ENCODE measurements at places on chromosomes 1 and 21. TPM values are rescaled to one million over a fixed set of nuclear protein-coding genes. Genes with fewer than 3 reads are reported as not detected.

MTHFR gene
- 51.7 TPM for total RNA-seq

CLK2 gene
- total RNA-seq: 42.3 TPM

USP24 gene
- total RNA-seq: 30.7 TPM

DCST1 gene
- total RNA-seq: 0.32 TPM

ANKRD65 gene
- total RNA-seq: 2.4 TPM

PRR9 gene
- not detected for total RNA-seq

PLPPR4 gene
- 0.37 TPM for total RNA-seq

KDF1 gene
- total RNA-seq: 11.6 TPM

EDARADD gene
- total RNA-seq: not detected

RGS18 gene
- total RNA-seq: 0.68 TPM

GSTM5 gene
- total RNA-seq: not detected

GPX7 gene
- total RNA-seq: 16.5 TPM

PPIE gene
- total RNA-seq: 33.9 TPM

CFHR2 gene
- total RNA-seq: not detected

LCE1C gene
- not detected for total RNA-seq

LGR6 gene
- total RNA-seq: not detected

HFM1 gene
- total RNA-seq: 0.95 TPM

NES gene
- 3.3 TPM for total RNA-seq

PRAMEF12 gene
- not detected for total RNA-seq

MNDA gene
- not detected for total RNA-seq

DARS2 gene
- total RNA-seq: 15.5 TPM

DHRS3 gene
- 55.3 TPM for total RNA-seq

AIRE gene
- not detected for total RNA-seq

PHC2 gene
- 65.1 TPM for total RNA-seq

TMEM81 gene
- not detected for total RNA-seq

VASH2 gene
- total RNA-seq: 1.7 TPM
